ENCODE measurements at places on chromosomes 11 and 22.

GRCh38 chr11:32418836-32419235 is 16.5 kb downstream of the WT1 start:
- no peak for DNase-seq

DNA sequence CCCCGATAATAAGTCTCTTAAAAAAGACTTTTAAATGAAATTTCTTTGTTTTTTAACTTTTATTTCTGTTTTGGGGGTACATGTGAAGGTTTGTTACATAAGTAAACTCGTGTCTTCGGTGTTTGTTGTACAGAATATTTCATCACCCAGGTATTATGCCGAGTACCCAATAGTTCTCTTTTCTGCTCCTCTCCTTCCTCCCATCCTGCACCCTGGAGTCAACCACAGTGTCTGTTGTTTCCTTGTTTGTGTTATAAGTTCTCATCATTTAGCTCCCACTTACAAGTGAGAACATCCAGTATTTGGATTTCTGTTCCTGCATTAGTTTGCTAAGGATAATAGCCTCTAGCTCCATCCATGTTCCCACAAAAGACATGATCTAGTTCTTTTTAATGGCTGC is 1.6 kb upstream of the GSTP1 start:
- no peak for DNase-seq

- no peak for DNase-seq
These were observed 426.4 kb downstream of the CTTN start for GRCh38 chr11:70824605-70825245.

- no peak for DNase-seq
These were observed 136.2 kb downstream of the ELP4 start for GRCh38 chr11:31645747-31646146.

GRCh38 chr22:41619979-41620588 is 759 bp downstream of the DESI1 start:
- DNase-seq, result peak; percentile 65

DNA sequence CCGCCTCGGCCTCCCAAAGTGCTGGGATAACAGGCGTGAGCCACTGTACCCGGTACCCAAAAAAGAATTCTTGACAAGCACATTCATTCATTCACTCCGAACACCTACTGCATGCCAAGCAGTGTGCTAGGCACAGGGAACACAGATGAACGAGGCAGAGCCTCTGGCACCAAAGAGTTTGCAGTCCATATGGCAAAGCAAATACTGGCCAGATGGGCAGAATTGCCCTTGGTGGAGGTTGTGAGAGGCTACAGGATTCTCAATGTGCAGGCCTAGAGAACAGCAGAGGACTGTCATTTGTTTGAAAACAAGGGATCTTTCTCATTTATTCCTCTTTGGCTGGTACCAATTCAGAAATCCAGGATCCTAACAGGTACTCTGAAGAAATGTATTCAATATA is 27.5 kb upstream of the MTCH2 start:
- DNase-seq, result no peak

- DNase-seq, result no peak
These were observed 87.0 kb downstream of the MORC2 start for GRCh38 chr22:30881361-30882183.
